ENCODE measurements at places on chromosomes 13 and 19. TPM values are rescaled to one million over a fixed set of nuclear protein-coding genes. Genes with fewer than 3 reads are reported as not detected.

DNA sequence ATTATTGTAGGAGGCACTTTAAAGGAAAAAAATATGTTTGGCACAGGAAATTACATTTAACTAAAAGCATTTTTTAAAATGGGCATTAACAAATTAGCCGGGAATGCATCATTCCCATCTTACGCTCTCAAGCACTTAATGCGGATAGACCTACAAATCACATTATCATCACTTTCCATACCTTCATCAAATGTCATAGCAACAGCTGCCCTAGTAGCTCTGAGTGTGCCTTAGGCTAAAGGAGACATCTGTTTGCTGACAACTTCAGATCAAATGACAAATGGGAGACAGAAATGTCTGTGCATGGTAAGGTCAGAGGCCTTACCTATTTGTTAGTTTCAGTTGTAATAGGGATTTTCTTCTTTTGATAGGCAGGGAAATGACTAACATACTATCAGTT, 773.2 kb upstream of the SLC10A2 start:
- DNase-seq = no peak

DNA sequence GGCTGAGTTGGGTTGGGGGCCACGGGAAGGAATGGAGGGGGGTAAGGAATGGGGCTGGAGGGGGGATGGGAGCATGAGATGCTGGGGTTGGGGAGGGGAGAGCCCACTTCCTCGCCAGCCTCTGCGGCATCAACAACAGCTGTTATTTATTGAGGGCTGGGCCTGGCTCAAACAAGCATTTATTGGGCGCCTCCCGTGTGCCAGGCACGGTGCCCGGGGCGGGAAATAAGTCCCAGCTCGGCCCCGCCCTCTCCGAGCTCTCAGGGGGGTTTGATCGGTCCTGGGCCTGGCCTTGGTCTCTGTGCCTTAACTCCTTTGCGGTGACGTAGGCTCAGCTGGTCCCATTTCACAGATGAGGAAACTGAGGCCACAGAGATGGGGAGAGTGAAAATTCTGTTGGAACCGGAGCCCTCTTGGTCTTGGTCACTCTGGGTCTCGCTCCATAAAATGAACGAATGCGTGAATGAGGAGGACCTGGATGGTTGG, 919 bp upstream of the ADAMTS10 start:
- DNase-seq = no peak

- DNase-seq = no peak
Observed at GRCh38 chr13:100396776-100397175, 191.8 kb downstream of the GGACT start.

DNA sequence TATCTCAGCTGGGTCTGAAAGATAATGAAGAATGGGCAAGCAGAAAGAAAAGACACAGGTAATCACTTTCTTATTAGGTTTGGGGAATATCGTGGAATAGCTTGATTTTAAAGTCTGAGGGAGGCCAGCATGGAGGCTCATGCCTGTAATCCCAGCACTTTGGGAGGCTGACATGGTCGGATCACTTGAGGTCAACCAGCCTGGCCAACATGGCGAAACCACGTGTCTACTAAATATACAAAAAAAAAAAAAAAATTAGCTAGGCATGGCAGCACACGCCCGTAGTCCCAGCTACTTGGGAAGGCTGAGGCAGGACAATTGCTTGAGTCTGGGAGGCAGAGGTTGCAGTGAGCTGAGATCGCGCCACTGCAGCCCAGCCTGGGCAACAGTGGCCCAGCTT, 1.5 kb upstream of the PAFAH1B3 start:
- no peak for DNase-seq

Gene SIGLEC10
- total RNA-seq = 0.98 TPM

- no peak for DNase-seq
Observed at GRCh38 chr19:19578252-19578651, 40.2 kb downstream of the CILP2 start.

DNA sequence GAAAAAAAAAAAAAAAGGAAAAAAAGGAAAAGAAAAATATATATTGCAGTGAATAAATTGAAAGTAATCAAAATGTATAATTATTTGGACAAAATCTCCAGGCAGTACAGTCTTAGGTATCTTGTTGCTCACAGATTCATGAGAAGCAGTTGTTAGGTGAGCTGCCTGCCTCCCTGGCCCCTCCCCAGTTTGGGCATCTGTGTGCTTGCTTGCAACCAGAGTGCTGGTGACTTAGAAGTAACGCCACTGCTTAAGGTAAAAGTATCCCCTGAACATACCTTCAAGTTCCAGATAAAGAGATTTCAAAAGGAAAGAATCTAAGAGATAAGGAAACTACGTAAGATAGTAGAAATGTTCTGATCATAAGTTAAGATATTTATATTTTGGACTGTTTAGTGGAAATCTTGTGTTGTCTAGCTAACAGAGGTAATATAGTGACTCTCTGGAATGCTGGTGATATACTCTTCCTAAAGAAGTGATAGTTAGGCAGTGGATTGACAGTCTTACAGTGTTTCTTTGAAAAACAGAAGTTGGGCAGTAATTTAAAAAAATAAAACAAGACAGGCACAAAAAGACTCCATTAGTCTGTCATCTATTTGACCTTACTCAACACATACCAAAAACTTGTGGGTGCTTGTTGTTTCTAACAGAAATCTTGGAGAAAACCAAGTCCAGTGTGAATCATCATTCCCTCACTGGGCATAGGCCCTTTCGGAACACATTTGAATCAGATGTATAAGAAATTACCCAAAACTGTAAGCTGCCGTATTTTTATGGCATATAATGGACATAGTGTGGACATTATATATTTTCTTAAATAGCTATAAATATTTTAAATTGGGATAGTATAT, 38.3 kb upstream of the KCTD4 start:
- no peak for DNase-seq

GRCh38 chr13:47112205-47112902, 215.5 kb upstream of the HTR2A start:
- DNase-seq = no peak

- DNase-seq = no peak
Observed at GRCh38 chr19:47363758-47364531, 14.8 kb downstream of the DHX34 start.

DNA sequence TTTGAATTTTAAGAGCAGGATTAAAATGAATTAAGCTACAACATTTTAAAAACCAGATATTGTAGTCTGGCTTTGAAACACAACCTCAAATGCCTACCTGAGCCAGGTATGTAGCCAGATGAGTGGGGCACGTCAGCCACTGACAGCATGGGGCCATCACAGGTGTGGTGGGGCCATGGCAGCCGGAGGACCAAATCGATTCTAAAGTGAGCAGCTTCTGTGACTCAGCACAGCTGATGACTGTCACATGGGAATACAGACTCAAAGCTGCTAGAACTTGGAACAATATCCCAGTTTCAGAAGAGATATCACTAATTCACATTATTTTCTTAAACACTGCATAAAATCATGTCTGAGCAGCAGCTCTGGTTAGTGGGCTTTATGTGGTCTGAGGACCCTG, 52.8 kb downstream of the SERP2 start:
- no peak for DNase-seq

Measured in activated CD4-positive, alpha-beta T cell treated with anti-CD3 and anti-CD28 coated beads, Interleukin-2, amount 10 ng/mL, durations not matched to agents 7 days and 5 days (primary cell).